IPS DF 6.9 (cell line): ENCODE measurements at places on chromosomes 5 and 9.

DNA sequence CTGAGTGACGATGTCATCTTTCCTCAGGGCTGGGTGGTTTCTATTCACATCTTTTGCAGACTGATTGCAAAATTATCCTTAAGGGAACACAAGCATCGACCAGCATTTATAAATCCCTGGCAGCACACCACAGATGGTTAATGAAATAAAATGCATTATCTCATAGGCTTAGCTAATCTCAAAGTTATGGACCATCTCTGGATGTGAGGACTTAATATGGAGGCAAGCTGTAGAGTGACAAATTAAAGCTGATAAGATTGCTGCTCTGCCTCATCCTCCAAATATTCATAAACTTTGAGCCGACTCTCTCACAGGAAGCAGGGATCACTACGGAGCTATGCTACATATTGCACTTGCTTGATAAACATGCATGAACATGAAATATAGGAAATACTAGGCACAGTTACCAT is 663.2 kb upstream of the RGMB start:
- no peak for DNase-seq

DNA sequence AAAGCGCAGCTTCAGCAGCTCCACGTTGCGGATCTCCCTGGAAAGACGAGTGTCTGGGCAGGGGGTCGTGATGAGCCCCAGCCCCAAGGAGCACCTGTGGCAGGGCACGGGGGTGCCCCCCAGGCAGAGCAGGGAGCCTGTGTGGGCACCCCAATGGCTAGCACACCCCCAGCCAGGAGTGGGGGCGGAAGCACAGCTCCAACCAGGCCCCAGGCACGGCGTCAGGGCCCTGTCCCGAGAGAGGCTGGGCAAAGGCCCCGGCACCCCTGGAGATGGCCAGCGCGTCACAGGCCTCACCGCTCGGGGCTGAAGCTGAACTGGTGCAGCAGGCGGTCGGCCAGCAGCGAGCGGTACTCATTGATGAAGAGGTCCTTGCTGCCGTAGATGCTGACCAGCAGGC is 7.9 kb downstream of the ANAPC2 start:
- no peak for DNase-seq

DNA sequence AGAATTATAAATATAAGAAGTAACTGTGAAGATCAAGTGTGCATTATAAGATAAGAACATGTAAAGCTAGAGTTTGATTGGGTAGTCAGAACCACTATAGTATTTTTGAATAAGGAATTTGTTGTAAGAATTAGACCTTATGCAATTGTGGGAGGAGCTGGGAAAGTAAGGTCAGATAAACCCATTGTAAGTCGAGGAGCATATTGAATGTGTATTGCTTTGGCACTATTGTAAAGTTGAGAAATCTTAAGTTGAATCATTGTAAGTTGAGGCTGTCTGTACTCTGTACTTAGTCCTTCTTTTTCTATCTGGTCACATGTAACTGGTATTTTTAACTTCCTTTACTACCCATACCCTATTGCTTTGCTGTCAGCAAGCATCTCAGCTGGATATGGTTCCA is 158.7 kb downstream of the CCDC171 start:
- no peak for DNase-seq

DNA sequence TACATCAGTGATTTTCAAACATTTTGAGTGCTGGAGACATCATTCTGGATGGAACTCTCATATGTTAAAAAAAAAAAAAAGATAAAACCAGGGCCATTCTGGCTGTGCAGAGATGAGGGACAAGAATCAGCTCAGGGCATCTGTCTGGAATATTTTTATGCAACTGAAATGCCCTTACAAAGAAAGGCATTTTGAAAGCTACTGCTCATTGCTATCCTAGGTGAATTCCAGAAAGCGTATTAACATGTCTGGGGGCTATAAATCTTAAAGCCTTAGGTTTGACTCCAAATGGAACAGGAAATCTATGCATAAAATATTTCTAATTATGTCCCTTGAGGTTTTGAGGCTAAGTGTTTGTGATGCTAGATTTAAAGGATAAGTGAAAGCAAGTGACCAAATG is 14.9 kb upstream of the PCSK1 start:
- no peak for DNase-seq

GRCh38 chr9:104872656-104873488 is 55.1 kb downstream of the ABCA1 start:
- no peak for DNase-seq

DNA sequence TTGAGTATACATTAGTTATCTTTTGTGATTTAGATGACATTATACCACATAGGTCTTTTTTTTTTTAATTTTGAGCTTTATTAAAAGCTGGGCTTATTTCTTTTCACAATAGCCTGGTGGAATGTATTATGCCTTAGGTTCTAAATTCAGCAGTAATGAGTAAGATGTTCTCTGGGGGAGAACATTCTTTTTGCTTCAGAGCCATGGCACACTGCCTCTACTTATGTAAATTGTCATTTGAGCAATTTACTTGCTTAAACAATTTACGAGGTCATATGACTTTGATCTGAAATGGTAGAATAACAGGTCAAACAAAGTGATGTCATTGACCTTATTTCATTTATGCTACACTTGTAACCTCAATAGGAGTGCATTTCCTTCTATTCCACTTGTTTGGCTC is 154.2 kb downstream of the FOCAD start:
- DNase-seq, result no peak

- DNase-seq, result no peak
Observed at GRCh38 chr5:13932561-13932960, 11.9 kb downstream of the DNAH5 start.

DNA sequence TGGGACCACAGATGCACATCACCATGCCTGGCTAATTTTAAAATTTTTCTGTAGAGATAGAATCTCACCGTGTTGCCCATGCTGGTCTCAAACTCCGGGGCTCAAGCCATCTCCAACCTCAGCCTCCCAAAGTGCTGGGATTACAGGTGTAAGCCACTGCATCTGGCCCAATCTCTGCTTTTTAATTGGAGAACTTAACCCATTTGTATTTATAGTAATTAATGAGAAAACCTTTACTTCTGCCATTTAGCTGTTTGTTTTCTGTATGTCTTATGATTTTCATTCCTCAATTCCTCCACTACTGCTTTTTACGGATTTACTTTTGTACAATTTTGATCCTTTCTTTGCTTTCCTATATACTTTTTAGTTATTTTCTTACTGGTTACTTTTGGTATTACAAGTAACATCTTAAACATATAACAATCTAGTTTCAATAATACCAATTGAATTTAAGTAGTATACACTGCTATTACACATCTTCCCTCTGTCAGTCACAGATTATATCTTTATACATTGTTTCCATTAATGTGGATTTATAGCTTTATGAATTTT is 26.1 kb downstream of the RALGDS start:
- DNase-seq, result no peak

DNA sequence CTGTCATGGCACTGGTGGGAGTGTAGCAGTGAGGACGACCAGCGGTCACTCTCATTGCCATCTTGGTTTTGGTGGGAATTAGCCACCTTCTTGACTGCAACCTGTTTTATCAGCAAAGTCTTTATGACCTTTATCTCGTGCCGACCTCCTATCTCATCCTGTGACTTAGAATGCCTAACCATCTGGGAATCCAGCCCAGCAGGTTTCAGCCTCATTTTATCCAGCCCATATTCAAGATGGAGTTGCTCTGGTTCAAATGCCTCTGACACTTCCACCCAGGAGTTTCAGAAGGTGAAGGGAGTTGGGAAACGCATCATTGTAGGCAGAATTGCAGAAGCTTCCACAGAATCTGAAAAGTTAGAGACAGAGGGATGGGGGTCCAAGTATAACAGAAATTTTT is 35.4 kb downstream of the SHC3 start:
- no peak for DNase-seq
